ENCODE measurements at places on chromosomes 4 and X.

DNA sequence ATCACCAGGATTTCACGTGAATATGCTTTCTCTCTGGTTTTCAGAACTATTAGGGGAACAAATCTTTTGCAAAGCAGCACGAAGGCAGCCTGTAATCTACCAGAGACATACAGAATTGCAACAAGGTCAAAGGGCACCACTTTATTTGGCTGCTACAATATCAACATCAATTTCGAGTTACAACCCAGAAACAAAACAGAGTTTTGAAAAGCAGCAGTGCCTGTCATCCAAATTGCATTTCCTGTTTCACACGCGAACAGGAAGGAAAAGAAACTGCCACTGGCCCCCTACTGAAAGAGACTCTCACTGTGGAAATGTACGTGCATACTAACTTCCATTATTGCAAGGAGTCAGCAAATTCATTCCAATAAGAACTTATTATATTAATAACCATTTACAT lies 17.1 kb upstream of the C1QTNF7 start:
- no peak for DNase-seq

- no peak for DNase-seq
Measured at GRCh38 chr4:80091688-80092087, 18.7 kb upstream of the ANTXR2 start.

DNA sequence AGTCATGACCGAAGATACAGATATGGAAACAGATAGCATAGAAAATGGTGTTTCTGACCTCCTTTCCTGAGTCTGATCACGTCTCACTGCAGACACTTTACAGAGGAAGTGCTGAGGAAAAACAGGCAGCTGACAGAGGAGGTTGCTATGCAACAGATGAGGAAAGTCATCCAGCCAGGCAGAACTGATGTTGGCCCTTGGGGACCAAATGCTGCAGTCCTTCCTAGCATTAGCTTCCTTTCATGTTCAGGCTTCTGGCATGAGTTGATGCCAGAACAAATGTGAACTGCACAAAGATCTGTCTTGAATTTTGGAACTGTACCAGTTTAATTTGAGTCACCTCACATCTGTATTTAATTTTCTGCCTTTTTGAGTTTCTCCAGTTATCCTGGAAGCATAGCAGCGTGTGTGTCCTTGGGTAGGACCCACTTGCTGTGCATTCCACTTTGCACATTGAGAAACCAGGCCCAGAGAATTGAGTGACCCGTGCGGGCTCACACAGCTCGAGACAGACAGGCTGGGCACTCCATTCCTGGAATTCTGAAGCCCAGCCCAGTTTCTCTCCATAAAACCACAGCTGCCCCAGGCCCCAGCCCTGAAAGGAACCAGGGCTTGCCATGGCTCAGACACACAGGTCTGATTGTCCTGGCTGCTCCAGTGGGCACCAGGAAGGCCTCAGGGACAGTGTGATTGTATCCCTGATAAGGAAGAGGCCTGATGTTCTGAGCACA lies 1.4 kb upstream of the MAGED1 start:
- peak; percentile 94 for DNase-seq

- no peak for DNase-seq
Measured at GRCh38 chrX:40158036-40158706, 60.4 kb upstream of the BCOR start.

DNA sequence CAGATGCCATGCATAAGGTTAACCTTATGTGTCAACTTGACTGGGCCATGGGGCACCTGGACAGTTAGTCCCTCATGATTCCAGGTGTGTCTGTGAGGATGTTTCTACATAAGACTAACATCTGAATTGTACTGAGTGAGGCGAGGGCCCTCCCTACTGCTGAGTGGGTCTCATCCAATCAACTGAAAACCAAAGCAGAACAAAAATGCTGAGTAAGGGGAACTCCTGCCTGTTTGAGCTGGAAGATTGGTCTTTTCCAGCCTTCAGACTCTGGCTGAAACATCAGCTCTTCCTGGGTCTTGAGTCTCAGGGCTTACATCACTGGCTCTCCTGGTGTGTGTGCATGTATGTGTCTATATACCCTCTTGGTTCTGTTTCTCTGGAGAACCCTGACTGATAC lies 13.8 kb downstream of the NELFA start:
- no peak for DNase-seq

- no peak for DNase-seq
Measured at GRCh38 chrX:24189490-24189889, 40.0 kb downstream of the ZFX start.
